ENCODE measurements at places on chromosomes 1 and 21.

- no peak for DNase-seq
These were observed 12.5 kb downstream of the H6PD start for GRCh38 chr1:9246841-9247785.

- DNase-seq = no peak
These were observed 397.7 kb downstream of the RPS6KC1 start for GRCh38 chr1:213448776-213449175.

DNA sequence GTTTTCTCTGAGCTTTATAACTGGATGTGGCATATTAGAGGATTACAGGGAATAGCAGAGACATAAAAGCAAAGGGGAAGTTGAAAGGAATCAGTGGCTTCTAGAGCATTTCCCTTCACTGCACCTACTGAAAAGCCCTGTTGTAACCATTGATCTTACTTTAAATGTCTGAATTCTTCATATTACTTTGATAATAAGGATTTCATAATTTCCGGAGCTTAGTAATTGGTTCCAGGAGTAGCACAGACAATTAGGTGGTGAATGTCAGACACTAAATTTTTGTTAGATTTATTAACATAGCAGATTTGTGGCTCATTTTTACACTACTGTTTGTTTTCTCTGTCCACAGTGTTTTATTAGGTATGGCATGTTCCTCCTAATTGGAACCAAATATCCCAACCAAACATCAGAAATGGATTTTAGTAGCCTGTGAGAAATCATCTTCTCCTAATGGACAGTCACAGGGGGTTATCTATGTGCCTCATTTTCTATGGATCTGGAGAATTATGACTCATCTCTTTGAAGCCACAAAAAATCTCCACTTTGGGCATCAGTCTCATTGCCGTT lies 100.5 kb downstream of the GIPC2 start:
- DNase-seq = no peak

GRCh38 chr1:84271441-84272151 lies 29.9 kb upstream of the SAMD13 start:
- DNase-seq = peak; percentile 50

DNA sequence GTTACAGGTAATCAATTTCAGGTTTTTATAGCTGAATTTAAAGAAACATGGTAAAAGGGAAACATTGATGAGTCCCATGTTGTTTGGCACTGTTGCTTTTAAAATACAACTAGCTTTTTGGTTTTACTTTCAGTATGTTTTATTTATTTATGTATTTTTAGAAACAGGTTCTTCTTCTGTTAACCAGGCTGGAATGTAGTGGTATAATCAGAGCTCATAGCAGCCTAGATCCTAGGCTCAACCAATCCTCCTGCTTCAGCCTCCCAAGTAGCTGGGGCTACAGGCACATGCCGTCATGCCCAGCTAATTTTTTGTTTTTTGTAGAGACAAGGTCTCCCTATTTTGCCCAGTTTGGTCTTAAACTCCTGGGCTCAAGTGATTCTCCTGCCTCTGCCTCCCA lies 50.4 kb downstream of the CTTNBP2NL start:
- DNase-seq = no peak

Data from inflammatory macrophage treated with lipopolysaccharide for 1 hour (primary cell).